ENCODE measurements at places on chromosomes 4 and X.

- no peaks in the 10 kb centered on the region for H3K36me3 ChIP-seq
- peak overlapping the region; percentile 86 for H3K4me3 ChIP-seq
- ATAC-seq = peak; percentile 82
Measured at GRCh38 chrX:49053223-49054072, 5.4 kb upstream of the CCDC120 start.

GRCh38 chr4:120491481-120491880, 424.8 kb upstream of the MAD2L1 start:
- no peaks in the 10 kb centered on the region for H3K27me3 ChIP-seq
- H3K4me3 ChIP-seq = no peak overlapping the region
- H3K4me1 ChIP-seq = no peaks in the 10 kb centered on the region
- H3K27ac ChIP-seq = no peak overlapping the region
- ATAC-seq = no peak

- no peaks in the 10 kb centered on the region for H3K27me3 ChIP-seq
- H3K4me3 ChIP-seq = no peak overlapping the region
- H3K27ac ChIP-seq = no peak overlapping the region
- ATAC-seq = no peak
- H3K36me3 ChIP-seq = peaks cover 68% of the 10 kb centered on the region
- H3K4me1 ChIP-seq = no peaks in the 10 kb centered on the region
Measured at GRCh38 chrX:130672214-130672613, 230.8 kb downstream of the ENOX2 start.

DNA sequence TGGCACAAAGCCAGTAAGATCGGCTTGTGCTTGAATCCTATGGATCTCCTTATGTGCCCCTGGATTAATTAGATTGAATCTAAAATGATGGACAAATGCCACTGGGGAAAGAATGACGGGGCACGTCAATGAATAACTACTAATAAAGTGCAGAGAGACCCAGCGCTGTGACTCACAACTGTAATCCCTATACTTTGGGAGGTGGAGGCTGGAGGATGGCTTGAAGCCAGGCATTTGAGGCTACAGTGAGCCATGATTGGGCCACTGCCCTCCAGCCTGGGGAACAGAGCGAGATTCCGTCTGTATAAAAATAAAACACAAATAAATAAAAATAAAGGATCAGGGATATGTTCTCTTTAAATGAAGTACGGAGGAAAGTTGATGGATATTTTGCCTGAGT, 179.4 kb downstream of the DCHS2 start:
- no peak overlapping the region for H3K27ac ChIP-seq
- no peak for ATAC-seq
- no peak overlapping the region for H3K4me3 ChIP-seq
- H3K27me3 ChIP-seq = no peaks in the 10 kb centered on the region
- no peaks in the 10 kb centered on the region for H3K4me1 ChIP-seq
- no peaks in the 10 kb centered on the region for H3K36me3 ChIP-seq

GRCh38 chr4:73698217-73698616, 42.2 kb upstream of the CXCL8 start:
- peaks cover 7% of the 10 kb centered on the region for H3K27me3 ChIP-seq
- no peak for ATAC-seq
- H3K36me3 ChIP-seq = no peaks in the 10 kb centered on the region
- no peak overlapping the region for H3K4me3 ChIP-seq

DNA sequence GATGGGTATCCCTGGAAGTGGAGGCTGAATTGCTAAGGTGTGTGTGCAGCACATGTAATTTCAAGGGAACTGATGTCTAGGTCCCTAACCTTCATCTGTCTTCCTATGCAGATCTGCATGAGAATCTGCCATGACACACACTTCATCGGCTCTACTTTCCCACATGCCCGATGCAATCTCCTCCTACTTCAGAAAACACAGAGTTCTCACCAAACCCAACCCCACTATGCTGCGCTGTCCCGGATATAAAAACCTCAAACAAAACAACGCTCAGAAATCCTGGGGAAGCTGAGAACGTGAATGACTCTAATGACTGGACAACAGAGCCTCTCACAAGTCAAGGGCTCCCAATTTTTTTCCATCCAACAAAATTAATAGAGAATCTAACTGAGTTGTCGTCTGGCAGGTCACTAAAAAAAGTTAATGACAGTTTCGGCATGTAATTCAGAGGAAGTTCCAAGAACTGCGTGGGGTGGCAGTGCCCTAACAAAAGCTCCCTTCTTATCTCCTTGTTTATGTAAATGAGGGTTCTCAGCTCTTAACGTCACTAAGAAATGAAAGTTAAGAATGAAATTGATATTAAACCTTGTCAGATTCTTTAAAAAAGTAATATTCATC, 39.0 kb downstream of the STX18 start:
- no peak for ATAC-seq
- H3K4me1 ChIP-seq = peaks cover 16% of the 10 kb centered on the region
- no peak overlapping the region for H3K27ac ChIP-seq
- H3K27me3 ChIP-seq = no peaks in the 10 kb centered on the region
- peaks cover 10% of the 10 kb centered on the region for H3K36me3 ChIP-seq

- H3K27me3 ChIP-seq = peaks cover 24% of the 10 kb centered on the region
- no peaks in the 10 kb centered on the region for H3K36me3 ChIP-seq
- no peak overlapping the region for H3K4me3 ChIP-seq
- no peaks in the 10 kb centered on the region for H3K4me1 ChIP-seq
- no peak for ATAC-seq
- no peak overlapping the region for H3K27ac ChIP-seq
Measured at GRCh38 chr4:25104591-25104990, 55.7 kb downstream of the SEPSECS start.

GRCh38 chrX:12711435-12712040, 79.7 kb upstream of the PRPS2 start:
- no peak for ATAC-seq
- no peaks in the 10 kb centered on the region for H3K36me3 ChIP-seq
- no peaks in the 10 kb centered on the region for H3K27me3 ChIP-seq
- H3K27ac ChIP-seq = no peak overlapping the region
- no peak overlapping the region for H3K4me3 ChIP-seq

GRCh38 chr4:149896432-149896831, 80.8 kb upstream of the IQCM start:
- no peak overlapping the region for H3K4me3 ChIP-seq
- H3K27ac ChIP-seq = no peak overlapping the region

DNA sequence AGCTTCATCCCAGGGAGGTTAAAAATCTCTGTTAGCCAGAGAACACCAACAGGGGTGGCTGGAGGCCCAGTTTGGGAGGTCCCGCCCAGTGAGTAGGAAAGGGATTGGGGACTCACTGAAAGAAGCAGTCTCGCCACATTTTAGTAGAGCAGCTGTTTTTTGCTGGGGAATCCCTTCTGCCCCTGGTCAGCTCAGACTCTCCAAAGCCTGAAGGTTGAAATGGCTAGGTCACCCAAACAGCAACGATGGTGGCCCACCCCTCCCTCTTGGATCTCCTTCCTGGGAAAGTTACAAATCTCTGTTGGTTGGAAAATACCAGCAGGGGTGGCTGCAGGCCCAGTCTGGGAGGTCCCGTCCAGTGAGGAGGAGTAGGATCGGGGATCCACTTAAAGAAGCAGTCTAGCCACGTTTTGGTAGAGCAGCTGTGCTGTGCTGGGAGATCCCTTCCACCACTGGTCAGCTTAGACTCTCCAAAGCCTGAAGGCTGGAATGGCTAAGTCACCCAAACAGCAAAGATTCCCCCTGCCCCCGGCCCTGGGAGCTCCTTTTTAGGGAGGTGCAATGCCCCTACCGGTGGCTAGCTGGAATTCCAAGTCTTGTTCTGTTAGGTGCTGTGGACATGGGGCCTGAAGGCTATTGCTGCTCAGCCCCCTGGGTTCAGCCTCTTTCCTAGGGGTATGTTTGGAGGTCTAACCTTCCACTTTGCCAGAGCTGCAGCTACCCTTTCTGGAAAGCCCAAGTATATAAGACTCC, 40.0 kb upstream of the TEX13A start:
- no peak for ATAC-seq
- no peaks in the 10 kb centered on the region for H3K27me3 ChIP-seq
- no peak overlapping the region for H3K4me3 ChIP-seq
- no peak overlapping the region for H3K27ac ChIP-seq
- no peaks in the 10 kb centered on the region for H3K4me1 ChIP-seq

- ATAC-seq = no peak
- peaks cover 65% of the 10 kb centered on the region for H3K27me3 ChIP-seq
- peaks cover 14% of the 10 kb centered on the region for H3K36me3 ChIP-seq
- H3K27ac ChIP-seq = no peak overlapping the region
Measured at GRCh38 chr4:24624381-24624780, 40.0 kb upstream of the DHX15 start.

- H3K27me3 ChIP-seq = no peaks in the 10 kb centered on the region
- ATAC-seq = no peak
- H3K4me1 ChIP-seq = no peaks in the 10 kb centered on the region
- no peak overlapping the region for H3K27ac ChIP-seq
Measured at GRCh38 chr4:136935871-136936270, 596.4 kb downstream of the PCDH18 start.

GRCh38 chr4:188434643-188435042, 295.4 kb downstream of the TRIML1 start:
- no peak overlapping the region for H3K4me3 ChIP-seq
- H3K27me3 ChIP-seq = no peaks in the 10 kb centered on the region
- H3K4me1 ChIP-seq = no peaks in the 10 kb centered on the region
- no peak overlapping the region for H3K27ac ChIP-seq
- no peak for ATAC-seq

DNA sequence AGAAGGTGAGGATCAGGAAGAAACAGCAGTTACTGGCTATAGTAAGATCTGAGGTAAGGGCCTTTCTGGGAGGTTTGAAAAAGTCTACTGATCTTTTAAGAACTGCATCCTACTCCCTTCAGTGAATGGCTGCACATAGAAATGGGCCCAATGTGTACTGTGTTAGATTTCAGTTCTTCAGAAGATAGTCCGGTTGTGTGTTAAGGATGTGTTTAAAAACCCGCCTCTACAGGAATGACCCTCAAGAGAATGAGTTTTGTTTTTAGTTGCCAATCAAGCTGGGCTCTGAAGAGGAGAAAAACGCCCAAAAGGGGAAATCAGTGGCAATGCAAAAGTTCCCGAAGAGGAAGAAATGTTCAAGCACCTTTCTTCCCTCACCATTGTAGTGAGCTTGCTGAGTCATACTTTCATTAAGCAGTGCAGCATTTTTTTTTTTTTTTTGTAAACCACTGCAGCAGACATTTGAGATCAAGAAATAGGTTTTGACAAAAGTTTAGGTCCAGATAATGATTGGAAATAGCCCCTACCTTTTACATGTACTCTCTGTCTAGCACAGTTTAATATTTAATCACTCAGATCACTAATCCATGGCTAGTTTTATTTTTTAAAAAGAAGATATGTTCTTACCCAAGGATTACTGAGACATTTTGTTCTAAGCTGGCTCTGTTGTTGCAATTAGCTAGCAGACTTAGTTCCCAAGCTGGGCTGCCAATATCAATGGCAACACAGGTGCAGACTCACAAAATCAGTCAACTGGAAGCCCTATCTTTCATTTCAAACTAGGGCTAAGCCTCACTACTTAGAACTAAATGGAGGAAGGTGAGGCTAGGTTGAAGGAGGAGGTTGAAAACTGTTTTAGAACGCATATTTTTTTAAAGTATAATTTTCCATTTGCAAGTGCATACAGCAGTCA, 7.0 kb upstream of the TRPC5OS start:
- no peaks in the 10 kb centered on the region for H3K27me3 ChIP-seq
- H3K4me3 ChIP-seq = no peak overlapping the region
- H3K36me3 ChIP-seq = no peaks in the 10 kb centered on the region
- peak; percentile 47 for ATAC-seq
- H3K4me1 ChIP-seq = no peaks in the 10 kb centered on the region
- no peak overlapping the region for H3K27ac ChIP-seq

- H3K27ac ChIP-seq = peak overlapping the region; percentile 40
- H3K4me3 ChIP-seq = peak overlapping the region; percentile 71
- peaks cover 5% of the 10 kb centered on the region for H3K36me3 ChIP-seq
- H3K27me3 ChIP-seq = no peaks in the 10 kb centered on the region
Measured at GRCh38 chr4:159077702-159078495, 25.0 kb upstream of the RAPGEF2 start.

- no peaks in the 10 kb centered on the region for H3K36me3 ChIP-seq
- no peaks in the 10 kb centered on the region for H3K27me3 ChIP-seq
- no peak for ATAC-seq
- H3K4me3 ChIP-seq = no peak overlapping the region
Measured at GRCh38 chr4:148779771-148780170, 337.6 kb upstream of the NR3C2 start.

- no peak overlapping the region for H3K4me3 ChIP-seq
- H3K27me3 ChIP-seq = no peaks in the 10 kb centered on the region
- peaks cover 12% of the 10 kb centered on the region for H3K4me1 ChIP-seq
- no peaks in the 10 kb centered on the region for H3K36me3 ChIP-seq
Measured at GRCh38 chr4:99447079-99447478, 11.9 kb upstream of the ADH7 start.

- no peaks in the 10 kb centered on the region for H3K27me3 ChIP-seq
- no peak overlapping the region for H3K4me3 ChIP-seq
- peaks cover 73% of the 10 kb centered on the region for H3K36me3 ChIP-seq
- ATAC-seq = no peak
- H3K27ac ChIP-seq = no peak overlapping the region
Measured at GRCh38 chr4:77762531-77762930, 56.6 kb downstream of the CNOT6L start.

- no peak overlapping the region for H3K4me3 ChIP-seq
- no peak overlapping the region for H3K27ac ChIP-seq
- ATAC-seq = no peak
- H3K4me1 ChIP-seq = peaks cover 10% of the 10 kb centered on the region
Measured at GRCh38 chr4:7956270-7956808, 16.7 kb upstream of the AFAP1 start.

DNA sequence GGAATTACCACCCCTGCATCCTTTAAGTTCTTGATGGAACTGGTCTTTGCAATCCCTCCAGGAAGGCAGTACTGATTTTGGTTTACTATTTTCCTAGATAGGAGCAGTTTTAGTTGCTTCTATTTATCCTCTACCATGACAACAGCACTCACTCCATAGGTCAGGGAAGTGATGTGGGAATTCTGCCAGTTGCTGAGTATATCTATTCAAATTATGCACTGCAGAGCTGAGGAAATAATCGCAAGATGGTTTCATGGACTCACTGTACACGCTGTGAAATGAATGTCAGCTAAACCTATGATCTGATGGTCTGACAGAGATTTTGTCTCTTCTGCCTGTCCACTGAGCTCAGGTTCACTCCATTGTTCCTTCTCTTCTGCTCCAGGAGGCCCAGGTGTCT, 135.8 kb downstream of the FAAH2 start:
- no peaks in the 10 kb centered on the region for H3K36me3 ChIP-seq
- no peaks in the 10 kb centered on the region for H3K27me3 ChIP-seq
- ATAC-seq = no peak
- H3K4me1 ChIP-seq = no peaks in the 10 kb centered on the region
- no peak overlapping the region for H3K27ac ChIP-seq
- H3K4me3 ChIP-seq = no peak overlapping the region

DNA sequence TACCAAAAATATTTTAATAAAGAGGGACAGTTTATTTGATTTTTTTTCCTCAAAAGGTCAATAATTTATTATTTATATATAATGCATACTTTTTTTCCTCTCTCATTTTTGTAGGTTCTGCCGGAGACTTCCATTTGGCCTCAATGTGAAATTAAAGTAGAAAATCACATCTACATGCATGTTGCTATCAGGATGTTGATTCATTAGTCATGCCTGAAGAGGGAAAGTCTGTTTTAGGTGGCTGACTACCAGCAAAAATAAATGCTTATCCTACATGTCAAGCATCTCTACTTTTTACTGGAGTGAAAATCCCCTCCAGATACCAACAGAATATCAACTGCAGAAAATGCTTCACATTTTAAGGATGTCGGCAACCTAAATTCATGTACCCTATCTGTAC, 41.5 kb downstream of the KIAA0232 start:
- H3K36me3 ChIP-seq = peaks cover 46% of the 10 kb centered on the region
- H3K27ac ChIP-seq = no peak overlapping the region
- ATAC-seq = no peak
- H3K27me3 ChIP-seq = no peaks in the 10 kb centered on the region
